Smooth muscle cell of the brain vasculature (primary cell): ENCODE measurements at places on chromosomes 12 and 14.
A peak's percentile ranks its signal among the peaks of the same experiment; 100 is the strongest.

DNA sequence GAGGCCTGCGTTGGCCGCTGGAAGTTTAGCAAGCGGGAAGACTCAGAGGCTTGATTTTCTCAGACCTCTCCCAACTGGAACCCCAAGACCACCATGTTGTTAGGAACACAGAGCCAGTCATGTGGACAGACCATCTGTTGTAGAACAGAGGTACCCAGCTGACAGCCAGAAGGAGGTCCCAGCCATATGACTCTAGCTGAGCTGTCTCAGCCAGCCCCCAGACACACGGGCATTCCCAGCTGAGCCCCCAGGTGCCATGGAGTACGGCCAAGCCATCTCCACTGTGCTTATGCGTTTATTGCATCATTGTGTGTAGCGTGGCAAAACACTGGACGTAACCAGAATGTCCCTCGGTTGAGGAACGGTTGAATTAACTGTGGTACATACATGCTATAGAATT, 421.9 kb downstream of the TMEM132D start:
- no peak for DNase-seq

DNA sequence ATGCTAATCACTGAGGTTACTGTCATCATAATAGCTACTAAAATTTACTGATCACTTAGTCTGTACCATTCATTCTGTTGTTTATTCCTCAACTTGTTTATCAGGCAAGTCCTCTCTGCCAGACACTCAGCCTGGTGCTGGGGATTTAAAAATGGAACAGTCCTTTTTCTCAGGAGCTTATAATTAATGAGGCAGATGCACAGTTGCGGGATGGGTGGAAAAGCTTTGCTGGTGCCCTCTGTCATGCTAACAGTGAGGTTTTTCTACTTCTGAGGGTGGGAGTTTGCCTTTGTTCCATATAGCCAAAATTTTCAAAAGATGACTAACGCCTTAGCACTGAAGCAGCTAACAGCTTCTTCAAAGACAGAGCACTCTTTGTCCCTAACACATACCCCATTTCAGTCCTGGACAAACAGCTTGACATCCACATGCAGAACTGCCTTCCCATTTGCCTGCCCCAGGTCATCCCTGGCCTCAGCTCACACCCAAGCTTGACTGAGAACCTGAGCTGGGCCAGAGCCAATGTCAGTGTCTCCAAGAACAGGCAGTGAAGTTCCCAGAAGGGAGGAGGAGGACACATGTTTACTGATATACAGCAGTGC, 30.8 kb upstream of the HSPB8 start:
- no peak for DNase-seq

GRCh38 chr12:110745542-110746284, 3.0 kb upstream of the PPP1CC start:
- DNase-seq, result no peak

- no peak for DNase-seq
These were observed 5.4 kb downstream of the PSMD9 start for GRCh38 chr12:121893961-121894460.

DNA sequence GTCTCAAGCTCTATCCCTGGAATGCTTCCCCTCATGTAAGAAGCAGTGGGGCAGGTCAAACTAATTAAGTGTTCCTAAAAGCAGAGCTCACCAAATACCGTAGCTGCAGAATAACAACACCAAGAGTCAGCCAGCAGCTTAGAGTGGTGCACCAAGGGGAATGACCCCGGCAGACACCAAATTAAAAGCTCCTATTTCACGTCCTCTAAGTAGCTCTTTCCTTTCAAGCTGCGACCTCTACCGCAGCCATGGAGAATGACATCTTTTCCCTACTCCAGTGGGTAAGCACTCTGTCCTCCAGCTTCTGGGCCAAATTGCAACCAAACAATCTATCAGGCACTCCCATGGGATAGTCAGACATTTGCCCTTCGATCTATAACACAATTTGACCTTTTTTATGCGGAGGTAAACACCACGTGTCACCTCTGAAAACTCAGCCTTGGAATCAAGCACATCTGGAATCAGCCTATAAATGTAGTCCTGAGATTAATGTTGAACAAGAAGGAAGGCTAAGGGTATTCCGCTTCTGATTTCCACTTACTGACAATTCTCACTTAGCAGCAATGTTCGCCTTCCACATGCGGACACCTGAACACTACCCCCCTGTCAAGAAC, 67.6 kb upstream of the CDKN3 start:
- no peak for DNase-seq

GRCh38 chr12:46451276-46452021, 78.9 kb upstream of the SLC38A2 start:
- DNase-seq, result no peak

- DNase-seq, result no peak
These were observed 773.7 kb downstream of the BCL11B start for GRCh38 chr14:98498019-98498885.

- no peak for DNase-seq
These were observed 534.3 kb downstream of the SOX5 start for GRCh38 chr12:23415180-23415579.

- DNase-seq, result no peak
These were observed 191.4 kb downstream of the FOXA1 start for GRCh38 chr14:37403626-37404025.

DNA sequence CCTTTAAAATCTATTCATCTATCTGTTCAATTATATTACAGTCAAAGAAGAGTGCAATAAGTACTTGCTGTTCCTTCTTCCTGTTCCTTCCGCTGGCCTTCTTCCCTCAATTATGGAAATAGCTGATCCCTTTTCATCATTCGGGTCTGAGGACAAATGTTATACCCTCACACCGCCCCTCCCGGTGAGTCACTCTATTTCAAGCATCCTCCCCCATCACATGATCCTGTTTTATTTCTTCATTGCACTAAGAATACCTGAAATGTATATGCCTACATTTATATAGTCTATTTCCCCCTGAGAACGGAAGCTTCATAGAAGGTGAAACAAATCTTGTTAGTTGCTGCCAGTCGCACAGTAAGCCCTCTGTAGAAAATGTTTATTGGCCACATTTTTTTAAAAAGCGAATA, 2.5 kb downstream of the SLC38A1 start:
- DNase-seq, result no peak

GRCh38 chr12:12561371-12562015, 1.2 kb downstream of the DUSP16 start:
- DNase-seq, result no peak

GRCh38 chr12:120925740-120926563, 21.8 kb upstream of the SPPL3 start:
- no peak for DNase-seq

- no peak for DNase-seq
These were observed 16.5 kb downstream of the PUS7L start for GRCh38 chr12:43742106-43742505.

GRCh38 chr12:120678572-120678971, 8.4 kb upstream of the MLEC start:
- no peak for DNase-seq

- DNase-seq, result peak; percentile 26
These were observed 158.4 kb downstream of the KLHL28 start for GRCh38 chr14:44803239-44803905.

DNA sequence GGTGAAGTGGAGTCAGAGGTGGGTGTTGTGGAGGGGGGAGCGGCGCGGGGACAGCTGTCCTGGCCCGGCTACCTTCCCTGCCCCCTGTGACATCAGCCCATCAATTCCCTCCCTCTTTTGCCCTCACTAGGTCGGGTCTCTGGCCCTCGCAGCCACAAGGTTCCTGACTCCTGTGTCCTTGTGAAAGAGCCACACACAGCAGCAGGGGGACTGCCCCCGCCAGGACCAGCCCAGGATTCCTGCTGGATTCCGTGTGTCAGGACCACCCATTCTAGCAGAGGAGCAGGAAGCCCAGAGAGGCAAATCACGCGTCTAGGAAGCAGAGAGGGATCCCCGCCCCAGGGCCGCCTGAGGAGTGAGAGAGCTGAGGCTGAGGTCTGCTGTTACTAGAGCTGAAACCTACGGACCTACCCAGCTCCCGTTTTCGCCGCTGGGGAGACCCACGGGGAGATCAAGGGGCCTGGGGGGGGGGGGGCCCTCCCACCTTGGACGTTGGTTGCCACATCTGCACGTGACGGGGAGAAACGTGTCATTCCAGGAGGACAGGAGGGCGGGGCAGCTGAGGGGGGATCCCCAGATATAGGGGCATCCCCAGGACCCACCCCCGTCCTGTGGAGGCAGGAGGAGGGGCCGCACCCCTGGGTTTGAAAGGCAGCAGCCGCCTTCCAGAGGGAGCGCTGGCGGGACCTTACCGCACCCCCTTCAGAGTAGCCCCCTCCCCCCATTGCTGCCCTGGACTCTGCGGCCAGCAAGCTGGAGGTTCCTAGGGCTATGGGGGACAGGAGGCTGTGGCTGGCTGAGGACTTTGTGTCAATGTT, 12.5 kb upstream of the INF2 start:
- no peak for DNase-seq

DNA sequence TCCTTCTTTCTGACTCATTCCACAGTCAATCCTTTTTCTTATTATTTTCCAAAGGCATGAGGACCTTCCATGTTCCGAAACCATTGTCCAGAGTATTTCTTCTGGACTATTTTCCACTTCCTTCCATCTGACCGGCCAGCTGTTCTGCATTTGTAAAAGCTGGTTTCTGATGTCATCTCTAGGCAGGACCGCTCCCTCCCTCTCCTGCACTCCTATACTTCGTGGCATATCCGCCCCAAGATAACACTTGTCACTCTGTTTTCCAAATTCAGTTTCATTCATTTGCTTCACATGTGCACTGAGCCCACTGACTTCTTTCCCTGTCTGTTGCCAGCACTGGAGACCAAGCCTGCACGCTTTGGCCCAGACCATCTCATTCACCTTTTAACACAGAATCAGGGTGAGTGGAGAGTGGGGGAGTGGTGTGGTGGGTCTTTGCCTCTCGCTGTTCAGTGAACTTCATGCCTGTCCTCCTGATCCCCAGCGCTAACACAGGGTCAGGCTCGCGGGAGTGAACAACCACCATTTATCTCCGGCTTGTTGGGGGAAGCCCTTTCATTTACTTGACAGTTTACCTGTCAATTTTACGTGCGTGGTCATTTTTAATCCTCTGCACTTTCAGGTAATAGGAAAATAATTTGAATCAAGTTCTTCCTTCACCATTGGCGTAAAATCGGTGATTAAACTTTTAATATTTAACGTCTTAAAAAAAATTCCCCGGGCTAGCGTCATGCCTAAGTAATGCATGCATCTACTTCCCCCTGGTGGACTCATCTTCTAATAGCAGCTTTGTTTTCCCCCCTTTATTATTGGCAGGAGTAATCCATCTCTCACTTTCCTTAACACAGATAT, 52.5 kb downstream of the C12orf75 start:
- DNase-seq, result peak; percentile 57

DNA sequence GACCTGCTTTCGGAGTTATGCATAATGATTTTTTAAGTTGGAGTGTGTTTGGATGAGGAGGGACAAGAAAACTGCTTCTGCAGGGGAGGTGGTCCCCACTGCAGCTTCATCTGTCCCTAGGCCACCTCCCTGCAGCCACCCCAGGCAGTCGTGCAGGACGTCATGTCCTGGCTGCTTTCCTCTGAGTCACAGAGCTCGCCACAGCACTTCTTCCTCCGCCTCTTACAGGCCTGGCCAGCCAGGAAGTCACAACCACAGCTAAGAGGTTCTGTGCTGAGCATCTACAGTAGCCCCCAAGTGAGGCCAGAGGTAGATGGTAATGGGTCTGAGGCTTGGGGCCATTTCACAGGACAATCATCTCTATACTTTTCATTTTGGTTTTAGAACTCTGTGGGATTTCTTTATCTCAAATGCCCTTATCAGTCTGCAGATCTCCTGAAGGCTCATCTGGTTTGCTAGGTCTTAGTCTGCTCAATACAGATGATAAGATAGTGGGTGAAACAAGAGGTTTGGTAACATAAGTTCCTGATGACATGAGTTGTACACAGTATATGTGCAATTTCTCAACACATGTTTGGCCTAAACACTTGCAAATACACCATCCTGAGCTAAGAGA, 106.4 kb downstream of the ARF6 start:
- no peak for DNase-seq

DNA sequence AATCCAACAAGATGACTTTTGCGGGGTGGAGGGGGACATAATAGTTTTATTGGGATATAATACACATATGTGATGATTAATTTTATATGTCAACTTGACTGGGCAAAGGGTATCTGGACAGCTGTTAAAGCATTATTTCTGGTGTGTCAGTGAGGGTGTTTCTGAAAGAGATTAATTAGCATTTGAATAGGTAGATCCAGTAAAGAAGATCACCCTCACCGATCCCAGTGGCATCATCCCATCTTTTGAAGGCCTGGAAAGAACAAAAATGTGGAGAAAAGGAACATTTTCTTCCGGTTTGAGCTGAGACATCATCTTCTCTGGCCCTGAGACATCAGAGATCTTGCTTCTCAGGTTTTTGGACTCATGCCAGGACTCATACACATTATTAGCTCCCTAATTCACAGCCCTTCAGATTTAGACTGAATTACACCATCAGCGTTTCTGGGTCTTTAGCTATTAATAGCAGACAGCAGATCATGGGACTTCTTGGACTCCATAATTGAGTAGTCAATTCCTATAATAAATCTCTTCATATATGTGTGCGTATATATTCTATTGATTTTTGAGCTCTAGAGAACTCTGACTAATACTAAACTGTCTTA, 283.6 kb downstream of the PCNX1 start:
- DNase-seq, result no peak

- peak; percentile 41 for DNase-seq
These were observed 3.0 kb upstream of the FNTB start for GRCh38 chr14:64983439-64984310.

- DNase-seq, result peak; percentile 76
These were observed 101.2 kb upstream of the SLC38A2 start for GRCh38 chr12:46473634-46474329.

- no peak for DNase-seq
These were observed 68.2 kb upstream of the TBX3 start for GRCh38 chr12:114752217-114752616.

DNA sequence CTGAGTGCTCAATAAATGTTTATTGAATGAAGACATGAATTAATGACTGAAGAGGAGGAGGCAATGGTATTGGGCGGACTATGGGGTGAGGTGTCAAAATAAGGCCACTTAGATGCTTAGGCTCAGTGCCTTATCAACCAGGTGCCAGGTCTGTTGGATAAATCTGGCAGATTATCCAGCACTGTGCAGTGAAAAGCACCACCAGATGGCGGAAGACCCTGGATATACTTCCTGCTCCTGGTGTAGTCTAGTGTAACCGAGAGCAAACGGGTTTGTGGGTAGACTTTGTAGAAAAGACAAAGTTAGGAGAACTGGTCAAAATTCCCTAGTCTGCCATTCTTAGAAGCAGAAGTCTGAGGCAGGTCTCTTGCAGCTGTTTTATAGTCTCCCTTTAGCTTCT, 306.3 kb downstream of the ATP23 start:
- no peak for DNase-seq

DNA sequence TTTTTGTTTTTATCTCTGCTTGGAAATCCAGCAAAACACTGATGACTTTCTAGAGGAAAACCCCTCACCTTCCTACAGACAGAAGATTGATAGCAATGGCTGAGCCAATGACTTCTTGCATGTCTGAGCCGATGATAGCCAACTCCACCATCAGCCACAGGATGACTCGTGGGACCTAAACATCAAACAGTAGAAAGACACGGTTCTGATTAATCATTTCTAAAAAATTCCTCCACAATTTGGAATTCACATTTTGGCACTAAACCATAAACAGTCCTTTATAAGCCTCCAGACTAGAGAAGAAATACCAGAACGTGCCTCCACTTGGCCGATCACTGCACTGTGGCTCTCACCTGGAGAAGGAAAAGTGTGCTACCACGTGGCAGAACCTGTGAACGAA, 25.9 kb downstream of the SLC11A2 start:
- no peak for DNase-seq

GRCh38 chr12:97941686-97942354, 479.2 kb downstream of the RMST start:
- DNase-seq, result no peak
